Activated CD8-positive, alpha-beta T cell treated with anti-CD3 and anti-CD28 coated beads for 36 hours (primary cell): ENCODE measurements at places on chromosomes 3 and 15.
A peak's percentile ranks its signal among the peaks of the same experiment; 100 is the strongest.

GRCh38 chr15:82968066-82968465, 15.5 kb upstream of the HOMER2 start:
- DNase-seq, result no peak

- no peak for DNase-seq
Observed at GRCh38 chr15:88249220-88249619, 7.3 kb downstream of the NTRK3 start.

GRCh38 chr3:134552784-134553183, 66.9 kb downstream of the CEP63 start:
- no peak for DNase-seq

- DNase-seq, result no peak
Observed at GRCh38 chr3:542021-542420, 345.5 kb downstream of the CHL1 start.

DNA sequence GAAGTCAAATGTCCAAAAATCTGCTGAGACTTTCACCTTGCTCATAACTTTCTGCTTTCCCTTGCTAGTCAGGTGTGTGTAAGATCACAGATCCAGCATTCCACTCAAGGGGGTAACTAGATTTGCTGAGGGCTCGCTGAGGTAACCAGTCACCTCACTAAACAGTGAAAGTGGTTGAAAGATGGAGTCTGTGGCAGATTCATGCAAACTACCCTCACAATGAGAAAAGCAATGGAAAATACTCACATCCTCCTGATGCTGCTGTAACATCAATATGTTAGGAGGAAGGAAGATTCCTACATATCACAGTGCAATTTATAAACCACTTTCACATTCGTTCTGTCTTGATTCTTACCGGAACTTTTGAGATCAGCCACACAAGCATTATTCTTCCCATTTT, 174.3 kb upstream of the BCL6 start:
- peak; percentile 47 for DNase-seq

- DNase-seq, result no peak
Observed at GRCh38 chr3:32281570-32282106, 43.2 kb downstream of the CMTM8 start.

DNA sequence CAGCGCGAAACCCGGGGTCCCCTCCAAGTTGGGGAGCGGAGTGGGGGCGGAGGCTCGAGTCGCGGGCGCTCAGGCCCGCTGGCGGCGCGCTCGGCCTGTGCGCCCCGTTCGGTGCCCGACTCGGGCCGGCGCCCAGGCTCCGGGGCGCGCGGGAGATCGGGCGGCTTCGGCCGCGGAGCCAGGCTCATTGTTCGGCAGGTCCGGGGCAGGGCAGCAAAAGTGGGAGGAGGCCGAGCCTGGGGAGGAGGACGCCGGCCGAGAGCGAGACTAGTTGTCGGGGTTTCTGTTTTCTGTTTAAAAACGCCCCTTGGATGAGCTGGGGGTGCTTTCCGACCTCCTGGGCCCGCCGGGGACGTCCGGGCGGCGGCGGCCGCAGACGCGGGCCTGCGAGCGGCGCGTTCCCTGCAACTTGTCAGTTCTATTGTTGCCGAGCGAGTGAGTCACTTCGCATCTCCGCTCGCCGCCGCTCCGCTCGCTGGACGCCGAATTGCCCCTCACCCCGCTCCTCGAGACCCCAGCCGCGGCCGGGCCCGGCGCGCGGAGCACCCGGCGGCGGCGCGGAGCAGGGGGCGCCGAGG, 676 bp downstream of the TCF12 start:
- peak; percentile 67 for DNase-seq

GRCh38 chr3:63863150-63864007, at the start of the genes ATXN7 and THOC7:
TSS of gene ATXN7 (plus strand) at chr3:63863867. CDS start at chr3:63912599, 48,732 bp downstream.
TSS of gene THOC7 (minus strand) at chr3:63863805. CDS start at chr3:63863790, 15 bp downstream.
- DNase-seq, result peak; percentile 72

DNA sequence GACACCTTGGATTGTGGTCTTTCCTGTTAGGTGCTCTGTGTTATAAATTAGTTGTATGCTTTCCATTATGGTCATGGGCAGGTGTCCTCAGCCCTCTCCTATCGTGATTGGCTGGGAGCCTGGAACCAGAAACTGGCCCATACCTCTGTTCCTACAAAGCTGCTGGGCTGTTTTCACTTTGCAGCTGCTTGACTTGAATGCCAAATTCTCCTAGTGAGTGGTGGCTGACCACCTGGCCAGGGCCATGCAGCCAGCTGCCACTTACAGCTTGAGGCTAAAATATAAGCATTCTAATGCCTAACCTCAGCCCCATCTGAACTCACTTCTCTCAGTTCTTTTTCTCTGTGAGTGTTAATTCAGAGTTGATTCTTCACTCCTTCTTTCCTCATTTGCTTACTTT, 239.3 kb upstream of the GBE1 start:
- no peak for DNase-seq

- DNase-seq, result no peak
Observed at GRCh38 chr15:59051873-59052861, 52.8 kb upstream of the CCNB2 start.

DNA sequence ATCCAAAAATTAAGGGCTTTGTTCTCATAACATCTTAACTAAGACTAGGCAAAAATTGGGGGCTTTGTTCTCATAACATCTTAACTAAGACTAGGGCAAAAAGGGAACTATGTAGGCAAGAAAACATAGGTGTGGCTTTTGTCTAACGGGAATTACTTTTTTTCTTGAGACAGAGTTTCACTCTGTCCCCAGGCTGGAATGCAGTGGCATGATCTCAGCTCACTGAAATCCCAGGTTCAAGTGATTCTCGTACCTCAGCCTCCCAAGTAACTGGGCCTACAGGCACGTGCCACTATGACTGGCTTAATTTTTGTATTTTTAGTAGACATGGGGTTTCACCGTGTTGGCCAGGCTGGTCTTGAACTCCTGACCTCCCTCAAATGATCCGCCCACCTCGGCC, 49.8 kb upstream of the CSPG5 start:
- DNase-seq, result no peak

DNA sequence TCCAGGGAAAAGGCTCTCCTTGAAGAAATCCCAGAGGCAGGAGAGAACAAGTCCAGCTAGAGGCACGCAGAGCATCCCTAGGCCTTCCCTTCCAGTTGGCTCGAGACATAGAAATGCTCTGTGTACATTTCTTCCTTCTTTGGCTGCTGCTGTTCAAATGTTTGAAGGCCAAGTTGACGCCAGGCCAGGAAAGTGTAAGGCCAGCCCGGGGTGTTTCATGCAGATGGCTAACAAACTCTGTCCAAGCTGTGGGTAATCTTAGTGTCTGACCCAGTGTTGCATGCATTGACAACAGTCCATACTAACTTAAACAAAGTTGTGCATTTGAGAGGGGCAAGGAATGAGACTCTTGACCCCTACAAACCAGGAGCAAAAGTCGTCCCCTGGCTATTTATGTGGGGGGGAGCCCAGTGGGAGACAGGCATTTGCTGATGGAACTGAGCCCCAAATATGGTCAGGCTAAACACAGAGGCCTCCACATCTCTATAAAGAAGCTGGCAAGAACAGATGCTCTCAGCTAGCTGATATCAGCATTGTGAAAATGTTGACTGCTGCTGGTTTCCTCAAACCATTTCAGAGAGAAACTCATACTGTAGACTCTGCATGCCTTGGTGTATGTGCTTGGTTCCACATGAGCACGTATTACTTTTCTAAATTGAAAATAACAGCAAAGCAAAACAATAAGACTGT, 139.5 kb downstream of the ADAMTS9 start:
- DNase-seq, result no peak

DNA sequence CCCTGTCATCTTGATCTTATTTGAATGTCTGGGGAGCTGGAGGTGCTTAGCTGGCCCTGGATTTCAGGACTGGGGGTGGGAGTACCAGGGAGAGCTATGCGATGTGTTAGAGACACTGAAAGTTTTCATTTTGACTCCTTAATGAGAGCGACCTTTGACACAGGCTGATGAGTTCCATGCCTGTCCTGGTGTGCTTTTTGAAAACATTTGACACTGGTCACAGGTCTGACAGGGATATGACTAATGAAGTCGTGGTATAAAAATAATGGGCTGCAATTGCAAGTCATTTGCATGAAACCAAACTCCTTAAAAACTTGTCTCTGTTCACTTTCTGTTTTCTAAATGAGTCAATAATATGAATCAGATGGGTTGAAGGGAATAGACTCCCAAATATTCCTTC, 81.9 kb downstream of the MECOM start:
- DNase-seq, result no peak

DNA sequence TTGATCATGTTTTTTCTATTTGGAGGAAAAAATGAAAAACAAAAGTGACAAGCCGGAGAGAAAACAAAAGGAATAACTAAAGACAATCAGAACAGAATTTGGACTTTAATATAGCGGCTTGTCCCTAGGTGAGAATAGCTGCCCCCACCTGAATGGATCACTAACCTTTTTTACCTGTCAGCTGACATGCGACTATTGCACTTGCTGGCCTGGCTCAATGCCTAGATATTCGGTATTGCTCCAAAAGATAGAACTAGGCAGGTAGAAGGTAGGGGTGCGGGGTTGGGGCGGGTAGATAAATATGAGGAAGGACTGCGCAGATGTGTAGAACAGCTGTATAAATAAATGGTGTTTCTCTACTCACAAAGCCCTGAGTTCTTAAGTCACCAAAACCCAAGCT, 650 bp upstream of the MORC1 start:
- DNase-seq, result no peak

- no peak for DNase-seq
Observed at GRCh38 chr3:121601212-121601812, 8.1 kb downstream of the FBXO40 start.

GRCh38 chr3:64170270-64170669, 55.0 kb downstream of the PRICKLE2 start:
- DNase-seq, result no peak

DNA sequence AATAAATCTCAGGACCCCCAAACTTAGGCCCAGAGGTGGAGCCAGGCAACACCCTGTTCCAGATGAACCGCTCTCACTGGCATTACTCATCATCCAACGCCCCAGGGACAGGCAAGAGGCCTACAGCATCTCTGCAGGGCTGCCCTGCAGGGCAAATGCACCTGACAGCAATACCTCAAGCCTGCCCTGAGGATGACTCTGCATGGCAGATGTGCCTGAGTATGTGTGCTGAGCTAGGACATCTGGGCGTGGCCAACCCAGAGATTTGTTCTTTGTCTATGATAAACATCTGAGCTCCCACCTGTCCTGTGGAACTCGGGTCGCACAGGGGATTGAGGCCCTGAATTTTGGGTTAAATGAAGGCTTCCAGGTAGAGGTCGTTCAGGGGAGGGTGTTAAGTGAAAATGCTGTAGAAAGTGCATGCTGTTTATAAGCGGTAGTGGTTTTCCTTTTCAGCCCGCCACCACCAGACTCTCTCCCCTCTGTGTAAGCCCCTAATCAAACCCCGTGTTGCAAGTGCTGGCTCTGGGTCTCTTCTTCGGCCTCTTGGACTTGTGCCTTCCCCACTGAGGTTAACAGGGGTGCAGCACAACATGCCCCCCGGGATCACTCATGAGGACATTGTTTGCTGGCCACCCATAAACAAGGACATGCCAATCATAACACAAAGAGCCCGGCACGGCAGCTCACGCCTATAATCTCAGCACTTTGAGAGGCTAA, 92.3 kb downstream of the ATP10A start:
- DNase-seq, result no peak

- DNase-seq, result no peak
Observed at GRCh38 chr3:115644391-115644790, 21.1 kb downstream of the GAP43 start.

- DNase-seq, result no peak
Observed at GRCh38 chr3:188584958-188585689, 431.2 kb downstream of the LPP start.

- DNase-seq, result peak; percentile 4
Observed at GRCh38 chr3:8416965-8417364, 84.7 kb upstream of the LMCD1 start.

GRCh38 chr3:155714295-155714718, 30.6 kb downstream of the PLCH1 start:
- no peak for DNase-seq

GRCh38 chr3:188082031-188082430, 71.9 kb upstream of the LPP start:
- no peak for DNase-seq

- DNase-seq, result no peak
Observed at GRCh38 chr3:149816986-149817385, 4.0 kb downstream of the RNF13 start.

- no peak for DNase-seq
Observed at GRCh38 chr3:133531981-133532380, 41.5 kb upstream of the CDV3 start.

- DNase-seq, result no peak
Observed at GRCh38 chr3:60453326-60453725, 797.9 kb downstream of the FHIT start.

DNA sequence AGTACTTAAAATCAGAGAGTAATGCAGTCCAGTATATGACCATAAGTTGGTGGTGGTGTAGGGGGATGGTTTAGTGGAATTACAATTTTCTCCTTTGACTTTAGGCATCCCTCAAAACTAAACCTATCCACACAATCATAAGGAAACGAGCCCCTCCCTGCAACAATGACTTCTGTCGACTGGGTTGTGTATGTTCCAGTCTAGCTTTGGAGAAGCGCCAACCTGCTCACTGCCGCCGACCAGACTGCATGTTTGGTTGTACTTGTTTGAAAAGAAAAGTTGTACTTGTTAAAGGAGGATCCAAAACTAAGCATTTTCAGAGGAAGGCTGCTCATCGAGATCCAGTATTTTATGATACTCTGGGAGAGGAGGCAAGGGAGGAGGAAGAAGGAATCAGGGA, 52.8 kb downstream of the MGA start:
- no peak for DNase-seq
